ENCODE measurements at places on chromosomes 3 and 15.

DNA sequence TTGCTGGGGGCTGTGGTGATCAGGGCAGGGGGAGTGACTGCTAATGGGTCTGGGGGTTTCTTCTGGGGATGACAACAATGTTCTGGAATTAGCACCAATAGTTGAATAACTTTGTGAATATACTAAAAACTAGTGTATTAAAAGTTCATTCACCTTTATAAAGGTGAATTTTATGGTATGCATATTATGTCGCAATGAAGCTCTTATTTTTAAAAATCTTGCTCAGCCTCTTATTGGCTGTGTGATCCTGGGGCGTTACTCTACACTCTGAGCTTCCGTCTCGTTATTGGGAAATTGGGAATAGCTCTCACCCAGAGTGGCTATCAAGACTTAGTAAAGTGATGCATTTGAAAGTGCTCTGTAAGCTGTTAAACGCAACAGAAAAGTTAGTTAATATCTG, 105.3 kb downstream of the SEC22A start:
- no peak for DNase-seq

DNA sequence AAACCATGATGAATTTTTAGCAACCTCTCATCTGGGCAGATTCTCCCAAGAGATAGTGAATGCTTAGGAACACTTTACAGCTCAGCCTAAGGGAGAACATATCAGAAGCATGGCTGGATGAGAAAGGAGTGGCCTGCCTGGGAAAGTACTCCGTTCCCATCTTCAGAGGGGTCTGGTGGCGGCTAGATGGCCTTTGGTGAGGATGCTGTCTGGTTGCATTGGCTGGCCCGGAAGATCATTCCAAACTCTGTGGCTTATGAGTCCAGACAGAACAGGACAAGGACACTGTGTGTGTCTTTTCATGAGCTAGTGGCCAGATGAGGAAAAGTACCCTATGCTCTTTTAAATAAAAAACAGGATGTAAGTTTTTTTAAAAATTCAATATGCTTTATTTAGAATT, 51.2 kb downstream of the CRTC3 start:
- no peak for DNase-seq

- DNase-seq: no peak
These were observed 306.8 kb upstream of the ATP11B start for GRCh38 chr3:182486463-182486862.

GRCh38 chr3:4656059-4656458, 162.9 kb downstream of the ITPR1 start:
- peak; percentile 80 for DNase-seq

GRCh38 chr3:156816794-156817645, 9.1 kb upstream of the LEKR1 start:
- peak; percentile 70 for DNase-seq

- no peak for DNase-seq
These were observed 21.1 kb upstream of the BCL2L10 start for GRCh38 chr15:52133510-52134220.

DNA sequence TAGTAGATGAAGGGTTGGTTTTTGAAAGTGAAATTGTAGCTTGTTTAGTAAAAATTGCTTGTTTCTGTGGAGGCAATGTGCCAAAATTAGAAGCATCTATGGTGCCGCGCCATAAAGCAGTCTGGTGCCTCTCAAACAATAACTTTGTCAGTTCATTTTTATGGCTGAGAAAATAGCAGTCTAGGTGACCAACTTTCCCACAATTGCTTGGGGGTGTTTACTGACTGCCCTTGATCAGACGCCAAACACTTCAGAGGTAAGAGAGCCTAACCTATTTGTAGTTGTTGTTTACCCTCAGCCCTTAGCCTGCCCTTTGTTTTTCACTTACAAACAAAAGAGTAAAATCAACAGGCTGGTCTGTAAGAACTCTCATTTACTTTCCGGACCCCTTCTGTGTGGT, 174.5 kb downstream of the FNDC3B start:
- no peak for DNase-seq
